ENCODE measurements at places on chromosomes 13 and 19.
A peak's percentile ranks its signal among the peaks of the same experiment; 100 is the strongest.

- no peak for DNase-seq
Observed at GRCh38 chr19:19026299-19026971, 6.9 kb downstream of the SUGP2 start.

DNA sequence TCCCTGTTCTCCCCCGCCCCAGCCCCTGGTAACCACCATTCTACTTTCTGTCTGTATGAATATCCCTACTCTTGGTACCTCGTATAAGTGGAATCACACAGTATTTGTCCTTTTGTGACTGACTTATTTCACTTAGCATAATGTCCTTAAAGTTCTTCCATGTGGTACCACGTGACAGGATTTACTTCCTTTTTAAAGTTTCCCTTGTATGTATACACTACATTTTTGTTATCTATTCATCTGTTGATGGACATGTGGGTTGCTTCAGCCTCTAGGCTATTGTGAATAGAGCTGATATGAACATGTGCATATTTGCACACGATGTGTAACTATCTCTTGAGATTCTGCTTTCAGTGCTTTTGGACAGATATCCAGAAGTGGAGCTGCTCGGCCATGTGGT lies 59.6 kb upstream of the GJB6 start:
- no peak for DNase-seq

DNA sequence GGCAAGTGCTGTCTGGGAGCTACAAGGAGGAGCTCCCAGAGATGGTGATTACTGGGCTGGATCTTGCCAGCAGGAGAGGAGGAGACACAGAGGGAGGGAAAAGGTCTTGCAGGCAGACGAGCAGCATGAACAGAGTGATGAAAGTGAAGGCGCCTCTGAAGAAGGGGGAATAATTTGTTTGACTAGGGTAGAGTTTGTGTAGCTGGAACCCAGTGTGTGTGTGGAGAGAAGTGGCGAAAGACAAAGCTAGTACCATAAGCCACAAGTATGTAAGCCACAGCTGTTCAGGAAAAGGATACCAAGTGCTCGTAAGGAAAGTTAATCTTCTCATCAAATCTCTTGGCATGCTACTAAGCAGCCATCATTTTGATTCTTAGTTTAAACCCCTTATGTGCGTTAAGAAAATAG lies 5.4 kb downstream of the FLT1 start:
- no peak for DNase-seq

DNA sequence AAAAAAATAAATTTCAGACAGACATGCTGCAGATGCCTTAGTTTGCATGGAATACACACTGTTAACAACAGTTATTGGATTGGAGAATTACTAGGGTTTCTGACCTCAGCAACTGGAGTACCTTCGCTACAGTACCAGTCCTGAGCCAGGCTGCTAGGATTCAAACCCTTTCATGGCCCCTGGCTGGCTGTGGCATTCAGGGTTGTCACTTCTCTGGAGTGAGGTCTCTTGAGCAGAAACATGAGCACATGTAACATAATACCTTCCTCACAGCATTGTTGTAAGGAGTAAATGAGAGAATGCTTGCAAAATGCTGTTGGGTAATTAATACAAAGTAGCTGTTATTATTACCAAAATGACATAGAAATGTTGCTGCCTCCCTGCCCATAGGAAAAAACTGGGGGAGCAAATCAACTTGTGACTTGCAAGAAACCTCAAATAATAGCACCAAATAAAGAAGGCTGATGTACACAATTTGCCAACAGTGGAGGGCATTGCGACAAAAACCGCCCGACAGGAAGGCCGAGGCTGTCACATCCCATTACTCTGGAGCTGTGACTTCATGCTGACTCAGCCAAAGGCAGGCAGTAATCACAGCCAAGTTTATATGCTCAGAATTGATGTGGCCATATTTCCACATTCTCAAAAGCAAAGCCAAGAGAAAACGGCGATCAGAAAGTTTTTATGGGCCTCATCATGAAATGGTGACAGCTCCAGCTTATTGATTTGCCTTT lies 100.4 kb downstream of the RFC3 start:
- peak; percentile 49 for DNase-seq

GRCh38 chr13:29893438-29893837 lies 43.0 kb upstream of the UBL3 start:
- DNase-seq = no peak

GRCh38 chr13:98548230-98548629 lies 28.7 kb downstream of the STK24 start:
- no peak for DNase-seq

DNA sequence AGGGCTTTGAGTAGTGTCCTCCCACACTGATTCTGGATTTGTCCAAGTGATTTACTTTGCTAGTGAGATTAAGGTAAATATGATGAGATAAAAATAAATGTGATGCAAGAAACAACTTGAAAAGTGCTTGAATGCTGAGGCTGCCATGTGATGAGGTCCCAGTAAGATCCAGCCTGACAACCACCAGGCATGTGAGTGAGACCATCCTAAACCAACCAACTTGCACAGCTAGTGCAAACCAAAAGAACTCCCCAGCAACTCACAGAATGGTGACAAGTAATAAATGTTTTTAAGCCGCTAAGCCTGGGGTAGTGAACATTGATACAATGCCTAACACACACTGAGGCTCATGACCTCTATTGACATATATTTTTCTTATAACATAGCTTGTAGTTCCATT lies 13.3 kb upstream of the RBM26 start:
- no peak for DNase-seq

- DNase-seq = no peak
Observed at GRCh38 chr19:38657633-38658222, 10.3 kb downstream of the ACTN4 start.

- DNase-seq = no peak
Observed at GRCh38 chr13:36673352-36673751, 468 bp upstream of the SERTM1 start.

- DNase-seq = no peak
Observed at GRCh38 chr19:45400192-45400591, 4.7 kb downstream of the PPP1R13L start.

GRCh38 chr13:67713571-67713970 lies 483.4 kb upstream of the PCDH9 start:
- DNase-seq = no peak

DNA sequence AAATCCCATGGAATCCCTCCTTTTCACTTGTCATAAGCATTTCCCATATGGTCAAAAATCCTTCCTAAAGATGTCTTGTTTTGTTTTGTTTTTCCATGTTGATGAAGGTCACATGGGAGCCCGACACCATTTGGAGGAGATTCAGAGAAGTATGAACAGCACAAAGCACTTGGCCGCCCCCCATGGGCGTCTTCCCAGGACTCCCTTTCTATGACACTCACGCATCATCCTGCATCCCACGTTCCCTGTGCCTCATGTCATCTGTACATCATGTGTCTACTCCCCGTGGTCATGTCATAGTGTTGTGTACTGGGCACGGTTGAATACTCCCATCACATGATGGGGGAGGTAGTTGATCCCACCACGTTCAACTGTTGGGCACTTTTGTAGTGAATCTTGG lies 2.0 kb downstream of the ZSCAN1 start:
- no peak for DNase-seq

DNA sequence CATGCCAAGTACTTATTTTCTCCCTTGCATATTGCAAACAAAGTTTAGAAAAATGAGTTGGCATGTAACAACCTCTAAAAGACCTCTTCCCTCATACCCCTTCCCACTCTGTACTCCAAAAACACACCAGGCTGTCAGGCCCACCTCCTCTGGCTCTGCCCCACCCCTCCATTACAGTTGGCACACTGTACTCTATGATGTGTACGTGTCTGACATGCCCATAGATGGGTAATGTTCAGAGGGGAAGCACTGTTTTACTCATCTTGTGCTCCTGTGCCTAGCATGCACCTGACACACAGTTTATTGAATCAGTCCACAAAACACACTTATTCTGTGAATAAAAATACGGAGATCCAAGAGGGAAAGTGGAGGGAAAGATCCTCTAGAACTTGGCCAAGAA lies 45.6 kb downstream of the SERPINE3 start:
- no peak for DNase-seq

DNA sequence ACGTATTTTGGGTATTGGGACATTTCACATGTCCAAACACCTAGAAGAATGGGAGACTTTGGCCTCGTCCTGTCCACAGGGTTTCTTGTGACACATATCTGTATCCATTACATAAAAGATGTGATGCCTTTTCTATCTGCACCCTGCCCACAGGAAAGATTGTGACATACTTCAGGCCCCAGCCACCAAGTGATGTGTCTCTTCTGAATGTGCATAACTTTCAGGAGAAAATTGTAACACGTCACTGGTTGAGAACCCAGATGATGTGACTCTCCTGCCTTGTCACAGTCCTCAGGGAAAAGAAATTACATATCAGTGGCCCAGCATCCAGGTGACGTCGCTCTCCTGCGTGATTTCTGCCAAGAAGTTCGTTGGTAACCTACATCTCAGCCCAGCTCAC lies 21.0 kb upstream of the ZNF681 start:
- no peak for DNase-seq

DNA sequence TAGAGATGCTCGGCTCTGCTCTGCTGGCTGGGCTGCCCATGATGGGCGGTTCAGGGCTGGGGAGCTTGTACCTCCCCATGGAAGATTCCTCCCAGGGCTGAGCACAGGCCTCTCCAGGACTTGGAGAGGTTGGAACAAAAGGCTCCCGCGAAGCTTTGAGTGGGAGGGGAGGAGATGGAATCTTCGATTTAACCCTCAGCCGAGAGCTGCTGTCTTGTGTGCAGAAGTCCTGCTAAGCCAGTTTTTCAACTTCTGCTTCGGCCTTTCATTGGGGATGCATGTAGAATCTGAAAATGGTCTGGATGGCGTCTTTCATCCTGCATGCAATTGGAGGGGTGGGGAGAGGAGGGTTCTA lies 163.3 kb downstream of the KDM4B start:
- DNase-seq = no peak

GRCh38 chr19:46728693-46729339 lies 11.9 kb upstream of the PRKD2 start:
- DNase-seq = no peak

- DNase-seq = peak; percentile 53
Observed at GRCh38 chr13:23375001-23375971, 58.2 kb downstream of the SACS start.

DNA sequence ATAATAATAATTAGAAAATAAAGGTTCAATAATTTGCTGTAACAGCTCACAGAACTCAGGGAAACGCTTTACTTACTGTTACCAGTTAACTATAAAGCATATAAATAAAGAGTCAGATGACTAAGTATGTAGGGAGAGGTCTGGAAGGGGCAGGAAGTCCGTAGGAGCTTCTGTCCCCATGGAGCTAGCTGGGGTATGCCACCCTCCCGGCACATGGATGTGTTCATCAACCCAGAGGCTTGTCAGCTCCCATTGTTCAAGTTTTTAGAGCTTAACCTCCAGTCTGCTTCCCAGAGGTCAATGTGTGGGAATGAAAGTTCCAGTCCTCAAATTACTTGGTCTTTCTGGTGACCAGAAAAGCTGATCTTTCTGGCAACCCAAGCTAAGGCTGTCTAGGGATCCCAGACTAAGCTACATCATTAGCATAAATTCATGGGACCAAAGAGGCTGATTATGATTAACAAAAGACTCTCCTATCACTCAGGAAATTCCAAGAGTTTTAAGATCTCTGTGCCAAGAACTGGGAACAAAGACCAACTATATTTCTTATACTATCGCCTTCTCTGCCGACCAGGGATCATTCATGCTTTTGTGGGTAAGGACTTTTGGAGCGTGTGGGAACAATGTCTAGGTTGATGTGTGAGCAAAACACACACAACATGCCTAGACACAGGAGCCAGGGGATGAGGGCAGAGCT lies 31.7 kb upstream of the ZNF507 start:
- DNase-seq = no peak

- peak; percentile 34 for DNase-seq
Observed at GRCh38 chr13:33127009-33127551, 110.9 kb downstream of the KL start.

GRCh38 chr19:13689085-13689484 lies 75.2 kb upstream of the MRI1 start:
- DNase-seq = no peak

DNA sequence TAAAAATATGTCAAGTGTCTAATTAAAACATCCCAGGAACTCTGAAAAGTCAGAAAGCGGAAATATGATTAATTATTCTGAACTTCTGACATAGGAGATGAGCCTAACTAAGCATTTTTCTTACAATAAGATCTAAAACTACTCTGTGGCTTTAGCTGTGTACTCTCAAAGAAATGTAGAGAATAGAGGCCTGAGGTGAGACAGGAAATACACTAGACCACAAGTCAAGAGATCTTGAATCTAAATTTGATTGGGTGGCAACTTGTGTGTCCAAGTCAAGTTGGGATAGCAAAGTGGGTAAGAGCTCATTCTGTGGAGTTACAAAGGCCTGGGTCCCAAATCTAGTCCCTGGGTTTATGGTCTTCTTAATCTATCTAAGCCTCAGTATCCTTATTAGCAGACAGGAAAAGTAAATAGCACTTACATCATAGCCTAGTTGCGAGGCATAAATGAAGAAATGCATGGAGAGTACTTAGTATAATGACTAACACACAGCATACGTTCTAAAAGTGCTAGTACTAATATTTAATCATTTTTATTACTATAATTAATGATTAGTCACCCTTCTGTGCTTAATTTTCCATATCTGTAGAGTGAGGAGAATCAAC lies 9.4 kb upstream of the LRRC63 start:
- no peak for DNase-seq

GRCh38 chr19:9796113-9796773 lies 22.6 kb downstream of the FBXL12 start:
- peak; percentile 89 for DNase-seq

DNA sequence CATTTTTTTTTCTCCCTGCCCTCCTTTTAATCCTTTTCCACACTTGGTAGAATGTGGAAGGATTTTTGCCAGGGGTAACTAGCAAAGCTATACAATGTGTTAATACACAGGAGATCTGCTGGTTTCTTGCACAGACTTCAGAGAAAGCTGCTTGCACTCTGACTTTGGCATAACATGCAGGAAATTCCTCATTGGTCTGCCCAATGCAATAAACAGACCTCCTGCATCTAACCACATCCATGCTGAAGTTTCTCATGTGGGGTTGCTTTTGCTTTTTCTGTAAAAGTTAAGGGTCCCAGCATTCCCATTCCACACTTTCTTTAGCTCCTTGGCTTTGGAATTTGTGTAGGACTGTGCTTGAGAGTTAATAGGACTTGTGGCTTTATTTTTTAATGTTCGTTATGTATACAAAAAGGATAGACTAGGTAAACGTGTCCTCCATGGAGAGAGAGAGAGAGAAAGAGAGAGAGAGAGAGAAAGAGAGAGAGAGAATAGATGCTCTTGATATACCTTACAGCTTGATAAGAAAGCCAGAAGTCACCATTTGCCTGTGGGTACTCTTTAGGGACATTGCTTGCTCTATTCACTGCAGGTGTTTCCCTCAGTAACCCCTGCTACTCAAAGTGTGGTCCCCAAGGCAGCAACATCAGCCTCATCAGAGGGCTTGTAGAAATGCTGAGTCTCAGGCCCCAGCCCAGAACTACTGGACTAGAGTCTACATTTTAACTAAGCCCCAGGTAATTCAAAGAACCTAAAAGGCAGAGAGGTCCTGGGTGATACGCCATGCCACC lies 170.5 kb downstream of the SHISA2 start:
- no peak for DNase-seq

Measured in NCI-H446 (cell line).